Smooth muscle cell of bladder (primary cell): ENCODE measurements at places on chromosomes 5 and 9. TPM values are rescaled to one million over a fixed set of nuclear protein-coding genes. Genes with fewer than 3 reads are reported as not detected.

The MINAR2 gene
- under 0.01 TPM in 2 replicates for total RNA-seq

The IFT74 gene
- total RNA-seq, result 16.2 and 17.4 TPM in 2 replicates

The RAD23B gene
- 87.2 and 92.6 TPM in 2 replicates for total RNA-seq

The NR5A1 gene
- total RNA-seq, result not detected in 2 replicates

The NUTM2G gene
- not detected in 2 replicates for total RNA-seq

The ACTBL2 gene
- total RNA-seq, result 1.1 and 3.0 TPM in 2 replicates

The PAIP1 gene
- 76.5 and 77.4 TPM in 2 replicates for total RNA-seq

The SPATA31A3 gene
- not detected in 2 replicates for total RNA-seq

The SLC46A2 gene
- total RNA-seq, result not detected in 2 replicates

The F2RL1 gene
- total RNA-seq, result 16.5 and 20.9 TPM in 2 replicates

The COL23A1 gene
- under 0.01 TPM in 1 of 2 replicates, not detected in the other for total RNA-seq

The SLC23A1 gene
- total RNA-seq, result under 0.01 TPM in 1 of 2 replicates, not detected in the other

The OCLN gene
- total RNA-seq, result 0.37 and 0.43 TPM in 2 replicates

The SLC36A2 gene
- not detected in 2 replicates for total RNA-seq
